ENCODE measurements at places on chromosomes 3 and 15. TPM values are rescaled to one million over a fixed set of nuclear protein-coding genes. Genes with fewer than 3 reads are reported as not detected.

Gene FAN1
- 20.9 TPM for total RNA-seq

Gene RPP25
- 17.1 TPM for total RNA-seq

Gene GABRR3
- not detected for total RNA-seq

Gene IMPG2
- total RNA-seq, result 0.33 TPM

Gene MESP1
- 12.8 TPM for total RNA-seq
